ENCODE measurements at places on chromosomes 5 and 9.
A peak's percentile ranks its signal among the peaks of the same experiment; 100 is the strongest.

GRCh38 chr5:16538006-16538405 is 72.4 kb upstream of the ZNF622 start:
- no peak for DNase-seq

GRCh38 chr9:3804103-3804502 is 278.3 kb upstream of the RFX3 start:
- DNase-seq, result no peak

- DNase-seq, result no peak
These were observed 692.4 kb upstream of the CDH6 start for GRCh38 chr5:30501065-30501464.

DNA sequence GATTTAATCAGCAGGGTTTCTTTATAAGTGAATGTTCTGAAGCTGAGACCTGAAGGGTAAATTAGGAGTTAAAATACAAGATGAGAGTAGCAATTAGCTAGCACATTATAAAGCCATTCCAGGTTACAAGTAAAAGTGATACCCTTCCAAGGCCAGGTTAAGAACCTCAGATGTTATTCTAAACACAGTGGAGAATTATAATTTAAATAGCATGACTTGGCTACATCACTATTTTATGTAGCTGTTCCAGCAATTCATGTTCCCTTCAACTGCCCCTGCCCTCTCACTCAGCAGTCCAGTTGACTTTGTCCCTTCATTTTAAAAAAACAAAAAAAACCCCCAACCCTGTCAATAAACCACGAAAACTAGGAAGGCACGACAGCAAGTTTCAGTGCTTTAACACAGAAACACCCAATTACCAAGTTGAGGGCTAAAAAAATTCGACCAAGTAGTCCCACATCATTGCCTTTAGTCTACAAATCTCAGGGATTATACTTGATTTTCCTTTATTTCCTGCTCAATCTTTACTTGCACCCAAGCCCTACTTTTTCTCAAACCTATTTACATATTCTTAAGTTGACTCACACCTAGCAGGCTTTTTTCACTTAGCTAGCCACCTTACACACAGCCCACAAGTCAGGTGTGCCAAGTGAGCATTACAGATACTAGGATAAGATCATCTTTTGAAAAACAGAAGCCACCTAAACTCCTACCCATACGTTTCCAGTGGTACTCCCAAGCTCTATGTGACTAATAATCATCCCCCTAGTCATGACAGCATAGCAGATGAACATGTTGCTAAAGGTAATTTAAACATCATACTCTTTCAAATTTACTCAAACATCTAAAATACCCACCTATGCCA is 3.4 kb downstream of the RPL37 start:
- peak; percentile 36 for DNase-seq

DNA sequence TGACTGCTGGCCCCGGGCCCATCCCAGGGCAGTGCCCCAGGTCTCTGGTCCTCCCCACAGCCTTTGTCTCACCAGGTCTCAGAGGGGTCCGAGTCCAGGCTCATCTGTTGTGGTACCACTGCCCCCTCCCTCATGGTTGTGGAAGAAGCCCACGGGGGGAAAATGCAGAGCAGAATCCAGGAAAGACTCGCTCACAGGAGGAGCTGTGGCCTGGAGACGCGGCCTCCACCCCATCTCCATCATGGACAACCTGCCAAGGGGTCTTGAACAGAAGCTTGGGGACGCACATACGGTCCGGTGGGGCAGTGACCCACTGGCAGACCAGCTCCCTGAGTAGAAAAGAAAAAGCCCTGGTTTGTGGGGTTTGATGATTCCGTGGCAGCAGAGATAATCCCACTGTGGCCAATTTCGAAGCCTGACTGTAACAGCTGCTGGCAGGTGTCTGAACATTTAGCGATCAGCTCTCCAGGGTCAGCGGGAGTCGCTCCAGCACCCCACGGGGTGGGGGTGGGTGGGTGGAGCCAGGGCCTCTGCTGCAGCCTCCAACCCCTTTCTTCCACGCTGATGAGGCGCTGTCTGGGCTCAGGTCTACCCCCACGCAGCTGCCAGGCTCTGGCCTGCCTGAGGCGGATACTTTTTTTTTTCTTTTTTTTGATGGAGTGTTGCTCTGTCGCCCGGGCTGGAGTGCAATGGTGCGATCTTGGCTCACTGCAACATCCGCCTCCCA is 1.9 kb upstream of the GRIN1 start:
- DNase-seq, result no peak

DNA sequence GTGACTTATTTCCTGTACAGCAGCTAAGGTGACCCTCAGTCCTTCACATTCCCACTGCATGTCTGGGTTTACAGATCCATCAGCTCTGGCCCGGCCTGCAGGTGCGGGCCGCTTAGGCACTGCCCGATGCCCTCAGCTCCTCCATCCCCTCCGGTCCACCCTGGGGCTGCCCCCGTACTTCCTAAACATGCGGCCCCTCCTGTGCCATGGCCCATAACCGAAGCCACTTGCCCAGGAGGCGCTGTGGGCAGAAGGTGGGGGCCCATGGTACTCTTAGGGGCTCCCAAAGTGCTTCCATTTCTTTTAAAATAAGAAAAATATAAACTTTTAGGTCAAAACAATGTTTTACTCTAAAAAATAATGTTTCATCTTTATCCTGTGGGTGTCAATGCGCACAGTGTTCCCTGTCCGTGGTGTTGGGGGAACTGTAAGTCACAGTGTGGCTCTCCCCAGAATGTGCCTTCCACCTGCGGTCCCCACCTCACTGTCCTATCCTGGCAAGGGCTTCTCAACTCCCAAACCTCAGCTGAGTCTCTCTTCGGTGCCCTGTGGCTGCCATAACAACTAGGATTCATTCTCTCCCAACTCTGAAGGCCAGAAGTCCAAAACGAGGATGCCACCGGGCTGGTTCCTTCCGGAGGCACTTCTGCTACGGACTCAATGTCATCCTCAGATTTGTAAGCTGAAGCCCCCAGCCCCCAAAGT is 132.7 kb upstream of the LPCAT1 start:
- DNase-seq, result no peak

DNA sequence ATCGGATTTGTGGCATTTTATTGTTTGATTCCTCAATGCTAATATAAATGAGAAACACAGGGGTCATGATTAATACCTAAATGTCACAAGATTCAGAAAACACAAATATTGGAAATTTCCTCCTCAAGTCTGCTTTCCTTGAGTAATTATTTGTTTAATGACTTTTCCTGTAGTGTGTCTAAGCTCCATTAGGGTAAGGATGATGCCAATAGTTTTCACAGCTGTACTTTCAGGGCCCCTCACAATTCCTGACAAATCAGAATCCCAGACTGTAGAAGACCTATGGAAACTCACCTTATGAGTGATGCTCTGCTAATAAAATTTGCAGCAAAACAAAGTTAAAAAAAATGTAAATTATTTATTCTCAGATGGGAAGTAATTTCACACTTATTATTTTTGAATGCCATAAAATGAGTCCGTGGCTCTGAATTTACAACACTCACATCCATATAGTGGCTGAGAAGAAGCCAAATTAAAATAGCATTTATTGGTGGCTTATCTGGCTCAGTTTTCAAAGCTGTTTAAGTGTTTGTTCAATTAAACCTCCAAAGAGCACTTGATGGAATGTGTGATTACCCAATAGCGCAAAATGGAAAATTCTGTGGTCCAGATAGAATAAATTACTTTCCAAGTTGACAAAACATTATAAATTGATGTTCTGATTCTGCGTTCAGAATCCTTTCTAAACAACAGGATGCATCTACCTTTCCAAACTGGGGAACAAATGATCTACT is 1.6 kb upstream of the SPINK14 start:
- no peak for DNase-seq

DNA sequence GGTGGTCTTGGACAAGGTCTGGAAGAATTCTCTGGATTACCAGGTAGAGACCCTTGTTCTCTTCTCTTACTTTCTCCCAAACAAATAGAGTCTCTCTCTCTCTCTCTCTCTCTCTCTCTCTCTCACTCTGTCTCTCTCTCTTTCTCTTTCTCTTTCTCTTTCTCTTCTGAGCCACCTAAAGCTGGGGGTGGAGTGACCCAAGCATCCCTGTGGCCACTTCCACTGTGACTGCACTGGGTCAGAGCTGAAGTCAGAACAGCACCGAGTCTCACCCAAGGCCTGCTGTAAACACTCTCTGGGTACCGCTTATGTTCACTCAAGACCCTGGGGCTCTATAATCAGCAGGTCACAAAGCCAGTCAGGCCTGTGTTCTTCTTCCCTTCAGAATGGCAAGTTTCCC is 513.7 kb downstream of the EBF1 start:
- DNase-seq, result no peak

DNA sequence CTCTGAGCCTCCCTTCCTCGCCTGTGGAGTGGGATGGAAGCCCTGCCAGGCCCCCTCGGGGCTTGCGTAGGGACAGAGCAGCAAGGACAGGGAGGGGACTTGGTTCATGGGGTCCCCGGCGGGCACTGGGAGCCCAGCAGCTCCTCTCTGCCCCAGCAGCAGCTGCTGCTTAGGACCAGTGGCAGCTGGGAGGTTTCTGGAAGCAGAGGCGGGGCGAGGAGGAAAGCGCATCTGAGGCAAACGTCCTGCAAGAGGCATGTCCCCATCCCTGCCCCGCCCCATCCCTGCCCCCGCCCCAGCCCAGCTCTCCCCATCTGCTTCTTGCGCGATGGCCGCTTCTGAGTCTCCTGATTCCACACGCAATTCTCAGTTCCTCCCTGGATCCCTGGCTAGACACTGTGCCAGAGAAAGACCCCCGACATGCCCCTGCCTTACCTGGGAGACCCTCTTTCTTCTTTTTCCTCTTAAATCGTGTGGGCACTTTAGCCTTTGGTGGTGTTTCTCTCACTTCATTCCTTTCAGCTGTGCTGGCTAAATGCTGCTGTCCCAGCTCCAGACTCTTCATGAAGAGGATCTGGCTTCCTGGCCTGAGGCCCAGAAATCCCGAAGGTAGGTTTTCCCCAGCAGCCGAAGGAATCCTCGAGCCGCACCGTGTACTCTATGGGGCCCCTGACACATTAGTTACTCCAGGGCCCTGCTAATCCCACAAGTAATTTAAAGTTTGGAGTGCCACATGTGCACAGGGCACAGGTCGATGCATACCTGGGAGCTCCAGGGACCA is 4.4 kb upstream of the OR2S2 start:
- no peak for DNase-seq

GRCh38 chr9:137112564-137113384 is 1.8 kb downstream of the DPP7 start:
- DNase-seq, result no peak

GRCh38 chr9:111161015-111161415 is 122.7 kb upstream of the LPAR1 start:
- no peak for DNase-seq

DNA sequence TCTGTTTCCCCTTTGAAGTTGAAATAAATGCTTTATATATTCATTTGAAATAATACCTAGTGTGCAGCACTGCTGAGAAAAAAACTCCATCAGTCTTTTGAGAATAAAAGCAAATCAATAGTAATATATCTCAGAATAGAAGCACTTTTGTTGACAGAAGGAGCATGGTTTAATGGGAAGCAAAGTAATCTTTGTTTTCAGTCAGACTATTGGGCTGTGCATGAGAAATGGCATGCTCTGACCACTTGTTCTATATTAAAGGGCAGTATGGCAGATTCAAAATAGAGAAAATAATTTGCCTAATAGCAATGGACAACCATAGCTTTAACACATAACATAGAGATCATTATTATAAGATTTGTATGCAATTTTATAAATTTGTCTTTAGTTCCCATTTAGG is 12.4 kb downstream of the CDH10 start:
- DNase-seq, result no peak

- DNase-seq, result no peak
These were observed 40.0 kb upstream of the CACNA1B start for GRCh38 chr9:137837345-137838278.

DNA sequence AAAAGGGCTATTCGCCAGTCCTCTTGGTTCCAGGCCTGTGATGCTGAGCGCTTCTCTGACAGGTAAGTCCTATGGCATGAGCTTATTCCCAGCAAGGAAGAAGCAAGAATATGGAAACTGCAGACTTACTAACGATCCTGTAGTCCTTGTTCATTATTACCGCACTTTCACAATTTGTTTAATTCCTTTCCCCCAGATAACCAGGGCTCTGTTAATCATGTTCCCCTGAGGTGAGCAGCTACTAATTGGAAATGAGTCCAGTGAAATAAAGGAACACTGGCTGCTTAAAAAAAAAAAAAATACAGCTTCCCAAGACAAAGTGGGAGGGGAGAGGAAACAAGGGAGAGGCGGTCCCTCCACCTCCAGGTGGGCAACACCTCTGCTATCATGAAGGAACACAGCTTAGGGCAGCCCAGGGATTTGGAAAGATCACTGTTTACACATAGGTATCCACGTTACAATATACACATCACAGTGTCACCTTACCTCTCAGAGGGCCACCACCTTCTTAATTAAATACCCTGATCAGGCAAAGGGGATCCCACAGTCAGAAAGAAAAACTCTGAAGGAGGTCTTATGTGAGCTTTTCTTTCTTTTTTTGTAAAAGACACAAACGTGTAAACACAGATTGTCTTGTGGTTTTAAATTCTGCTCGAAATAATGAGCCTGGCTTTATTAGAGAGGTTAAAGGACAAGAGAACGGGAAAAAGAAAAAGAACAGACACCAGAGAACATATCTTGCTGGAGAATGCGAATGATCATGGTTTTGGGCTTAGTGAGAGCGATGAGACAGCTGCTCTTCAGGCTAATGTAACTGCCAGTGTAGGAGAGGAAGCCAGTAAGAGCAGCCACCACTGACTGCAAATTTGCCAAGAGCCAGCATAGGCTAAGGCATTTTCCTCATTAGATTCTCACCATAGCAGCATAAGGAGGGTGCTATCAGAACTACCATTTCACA is 258.6 kb downstream of the CRB2 start:
- DNase-seq, result no peak

DNA sequence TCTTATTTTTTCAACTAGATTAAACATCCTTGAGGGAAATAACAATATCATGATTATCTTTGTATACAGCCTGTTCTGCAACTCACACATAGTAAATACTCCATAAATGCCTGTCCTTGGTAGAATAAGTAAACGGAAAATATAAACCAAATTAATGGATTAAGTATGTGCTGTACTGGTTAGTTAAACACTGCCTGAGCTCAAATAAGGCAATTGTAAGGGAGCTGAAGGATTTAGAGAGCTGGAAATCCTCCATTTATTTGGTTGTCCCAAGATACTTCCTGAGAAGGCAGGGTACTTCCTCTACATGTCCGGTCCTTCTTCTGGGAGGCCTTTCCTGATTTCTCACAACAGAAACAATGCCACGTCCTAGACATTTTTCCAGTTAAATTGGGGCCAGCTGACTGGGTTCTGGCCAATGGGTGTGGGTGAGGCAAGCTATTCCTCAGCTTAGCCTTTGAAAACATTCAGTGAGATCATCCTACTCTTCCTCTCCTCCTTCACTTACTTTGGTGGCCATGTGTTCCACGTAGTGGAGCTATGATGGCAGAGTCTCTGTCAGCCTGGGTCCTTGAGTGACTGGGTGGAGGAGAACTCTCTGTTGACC is 8.5 kb upstream of the C1QTNF3 start:
- DNase-seq, result no peak

DNA sequence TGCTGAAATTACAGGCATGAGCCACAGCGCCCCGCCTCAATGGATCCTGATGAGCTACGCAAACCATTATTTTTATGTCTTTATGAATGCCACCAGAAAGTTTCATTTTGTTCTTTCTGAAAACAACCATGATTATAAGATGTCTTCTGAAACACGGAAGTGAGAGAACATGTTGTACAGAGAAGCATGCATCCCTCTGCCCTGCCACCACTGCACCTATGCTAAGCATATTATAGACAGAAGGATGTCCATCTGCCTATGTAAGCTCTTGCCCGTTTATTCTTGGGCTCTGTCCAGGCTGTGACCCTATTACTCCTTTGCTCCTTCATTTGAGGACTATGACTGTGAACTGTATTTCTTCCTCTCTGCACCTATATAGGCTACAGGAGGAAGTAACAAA is 74.3 kb downstream of the GRAMD2B start:
- no peak for DNase-seq

Data from epithelial cell of prostate (primary cell).